GM23248 (cell line): ENCODE measurements at places on chromosomes 13 and 19. TPM values are rescaled to one million over a fixed set of nuclear protein-coding genes. Genes with fewer than 3 reads are reported as not detected.
A peak's percentile ranks its signal among the peaks of the same experiment; 100 is the strongest.

GJB2 gene
- total RNA-seq: 0.11 and 0.25 TPM in 2 replicates

UBE2L5 gene
- total RNA-seq: not detected in 2 replicates

ATP4B gene
- total RNA-seq: not detected in 2 replicates

KLK4 gene
- total RNA-seq: not detected in 2 replicates

TEX29 gene
- total RNA-seq: not detected in 2 replicates

OVOL3 gene
- total RNA-seq: not detected in 2 replicates

TUBB4A gene
- total RNA-seq: not detected in 2 replicates

LRRC8E gene
- total RNA-seq: 3.5 and 3.6 TPM in 2 replicates

PRODH2 gene
- not detected in 2 replicates for total RNA-seq

GRCh38 chr19:18607226-18608101, 865 bp upstream of the CRLF1 start:
- peak; percentile 32 for DNase-seq

DNA sequence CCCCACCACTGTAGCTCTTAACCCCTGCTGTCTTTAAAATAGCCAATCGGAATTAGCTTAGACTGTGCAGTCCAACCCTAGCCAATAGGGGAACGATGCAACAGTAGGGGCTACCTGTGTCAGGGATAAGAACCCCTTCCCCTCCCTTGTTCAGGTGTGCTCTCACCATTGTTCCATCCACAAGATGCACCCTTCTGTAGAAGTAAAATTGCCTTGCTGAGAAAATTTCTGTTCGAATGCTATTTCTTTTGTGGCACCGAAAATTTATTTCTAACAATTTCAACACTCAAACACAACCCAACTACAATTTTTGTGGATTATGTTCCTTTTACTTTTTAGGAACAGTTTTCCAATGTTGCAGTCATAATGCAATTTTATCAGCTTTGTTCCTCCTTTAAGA, 3.6 kb upstream of the ZNF583 start:
- no peak for DNase-seq

GRCh38 chr19:39941615-39942365, 7.4 kb upstream of the FCGBP start:
- DNase-seq: no peak

DNA sequence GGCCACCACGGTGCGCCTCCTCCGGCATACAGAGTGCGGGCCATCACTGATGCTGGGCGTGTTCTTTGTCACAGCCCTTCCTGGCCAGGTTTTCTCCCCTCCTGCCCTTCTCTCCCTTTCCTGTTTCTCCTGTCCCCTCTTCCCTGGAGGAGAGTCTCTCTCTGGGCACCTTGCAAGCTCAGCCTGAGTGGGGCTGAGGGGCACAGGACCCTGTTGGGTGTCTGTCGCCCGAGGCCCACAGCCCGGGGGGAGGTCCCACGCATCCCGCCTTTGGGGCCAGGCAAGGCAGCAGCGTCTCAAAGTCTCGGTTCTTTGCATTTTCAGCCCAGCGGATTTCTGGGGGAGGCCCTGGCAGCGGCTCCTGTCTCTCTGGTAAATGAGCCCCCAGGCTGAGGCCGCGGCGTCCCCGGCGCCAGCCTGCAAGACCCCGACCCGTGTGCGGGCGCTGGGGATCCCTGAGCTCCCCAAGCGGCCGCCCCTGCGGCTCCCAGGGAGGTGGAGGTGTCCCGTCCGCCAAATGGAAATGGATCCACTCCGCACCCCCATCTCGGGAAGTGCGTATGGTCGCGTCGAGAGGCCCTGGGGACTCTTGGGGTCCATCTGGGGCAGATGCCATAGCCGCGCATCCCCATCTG, 47.2 kb downstream of the COMP start:
- DNase-seq: no peak

DNA sequence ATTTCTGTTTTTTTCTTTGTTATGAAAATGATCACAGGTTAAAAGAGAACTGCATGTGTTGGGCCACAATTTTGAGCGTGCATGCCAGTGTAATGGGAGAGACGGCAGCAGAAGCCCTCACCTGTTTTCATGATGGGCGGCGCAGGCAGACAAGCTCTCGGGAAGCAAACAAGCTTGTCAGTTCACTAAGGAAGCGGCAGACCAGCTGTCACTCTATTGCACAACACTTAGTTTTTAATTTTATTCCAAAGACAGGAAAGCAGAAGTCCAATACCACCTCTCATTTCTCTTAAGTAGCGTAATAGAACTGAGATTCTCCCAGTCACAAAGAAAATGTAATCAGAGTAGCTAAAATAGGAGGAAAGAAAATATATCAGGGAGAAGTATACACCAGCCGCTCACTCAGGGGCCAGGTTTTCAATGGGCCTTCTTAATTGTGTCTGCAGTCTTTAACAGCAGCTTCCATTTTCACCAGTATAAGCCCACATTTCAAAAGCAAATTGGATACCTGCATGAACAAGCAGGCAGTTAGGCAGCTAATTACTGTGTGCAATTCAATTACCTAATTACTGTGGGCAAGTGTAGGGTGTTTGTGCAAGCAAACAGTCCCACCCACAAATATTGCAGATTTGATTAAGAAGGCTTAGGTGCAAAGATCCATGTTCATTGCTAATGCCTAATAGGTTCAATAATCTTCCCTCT, 711.4 kb downstream of the DIAPH3 start:
- DNase-seq: no peak

DNA sequence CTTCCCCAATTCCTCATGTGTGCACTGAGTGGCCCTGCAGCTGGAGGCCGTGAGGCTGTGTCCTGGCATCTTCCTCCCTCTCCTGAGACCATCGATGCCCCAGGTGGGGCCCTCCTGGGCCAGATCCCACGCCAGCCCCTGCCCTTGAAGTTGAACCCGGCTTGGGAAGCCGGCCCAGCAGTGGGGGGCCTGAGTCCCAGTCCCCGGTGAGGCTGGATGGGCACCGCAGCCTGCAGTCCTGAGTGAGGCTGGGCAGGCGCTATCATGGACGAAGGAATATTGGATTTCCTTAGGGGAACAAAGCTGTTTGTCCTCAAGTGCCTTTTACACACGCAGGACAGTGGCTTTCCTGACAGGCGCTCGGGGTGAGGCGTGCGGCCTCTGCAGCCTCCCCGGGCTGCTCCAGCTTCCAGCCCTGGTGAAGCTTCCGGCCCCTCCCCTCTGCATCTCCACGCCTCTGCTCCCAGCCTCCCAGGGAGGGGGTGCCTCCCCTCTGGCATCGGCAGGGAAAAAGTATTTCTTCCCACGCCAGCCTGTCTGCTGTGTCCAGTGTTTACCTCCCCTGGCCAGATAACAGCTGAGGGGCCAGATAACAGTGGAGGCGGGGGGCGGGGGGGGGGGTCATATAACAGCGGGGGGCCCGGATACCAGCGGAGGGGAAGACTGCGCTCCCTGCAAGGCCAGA, 159.5 kb downstream of the KDM4B start:
- peak; percentile 83 for DNase-seq

DNA sequence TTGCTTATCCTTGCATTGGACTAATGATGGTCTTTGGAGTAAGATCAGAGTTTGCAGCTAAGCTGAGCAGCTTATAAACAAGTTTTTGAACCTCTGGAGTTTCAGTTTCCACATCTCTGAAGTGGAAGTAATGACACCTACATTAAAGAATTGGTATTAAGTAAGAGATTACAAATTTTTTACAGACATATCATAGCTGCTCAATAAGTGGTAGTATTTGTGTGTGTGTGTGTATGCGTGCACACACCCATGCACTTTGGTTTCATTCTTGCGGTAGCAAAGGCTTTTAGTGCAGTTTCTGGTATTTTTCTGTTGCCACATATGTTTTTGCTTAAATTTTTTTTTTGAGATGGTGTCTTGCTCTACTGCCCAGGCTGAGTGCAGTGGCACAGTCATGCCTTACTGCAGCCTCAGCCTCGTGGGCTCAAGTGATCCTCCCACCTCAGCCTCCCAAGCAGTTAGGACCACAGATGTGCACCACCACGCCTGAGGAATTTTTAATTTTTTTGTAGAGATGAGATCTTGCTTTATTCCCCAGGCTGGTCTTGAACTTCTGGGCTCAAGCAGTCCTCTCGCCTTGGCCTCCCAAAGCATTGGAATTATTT, 4.5 kb downstream of the NAA16 start:
- peak; percentile 64 for DNase-seq

- DNase-seq: no peak
Measured at GRCh38 chr13:48178126-48178525, 54.9 kb upstream of the ITM2B start.

GRCh38 chr19:44549507-44549906, 20.0 kb upstream of the CEACAM20 start:
- DNase-seq: no peak

DNA sequence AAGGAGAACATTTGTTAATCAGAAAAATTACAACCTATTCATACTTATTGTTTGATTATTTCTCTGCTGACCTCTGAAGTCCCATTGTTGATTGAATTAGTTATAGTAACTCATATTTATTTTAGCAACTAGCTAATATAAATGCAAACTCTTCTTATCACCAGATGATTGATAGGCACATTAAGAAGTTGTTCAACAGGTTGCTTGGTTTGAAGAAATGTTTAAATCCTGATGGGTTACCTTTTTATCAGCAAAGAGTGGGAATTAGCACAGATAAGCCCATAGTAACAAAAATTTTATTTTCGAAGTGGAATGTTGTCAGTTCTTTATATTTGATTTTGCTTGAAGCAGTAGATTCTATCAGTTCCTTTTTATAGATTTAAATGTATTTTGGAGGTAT, 44.4 kb downstream of the KLF5 start:
- DNase-seq: no peak

DNA sequence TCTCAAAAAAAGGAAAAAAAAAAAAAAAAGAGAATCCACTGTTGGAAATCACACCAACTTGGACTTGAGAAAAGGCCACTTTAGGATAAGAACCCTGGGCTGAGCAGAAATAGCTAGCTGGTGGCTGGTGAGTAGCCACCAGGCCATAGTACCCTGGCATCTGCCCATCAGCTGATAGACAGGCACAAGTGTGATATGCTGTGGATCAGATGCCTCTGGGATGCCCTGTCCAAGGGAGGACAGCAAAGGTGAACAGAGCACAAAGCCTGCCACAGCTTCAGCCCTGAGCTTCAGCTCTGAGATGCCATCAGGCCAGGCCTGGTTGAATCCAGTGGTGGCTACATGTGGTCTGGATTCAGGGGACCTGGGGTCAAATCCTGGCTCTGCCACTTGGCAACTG, 8.7 kb downstream of the SIRT2 start:
- DNase-seq: no peak

GRCh38 chr13:107788464-107789165, 426.7 kb downstream of the LIG4 start:
- no peak for DNase-seq

- no peak for DNase-seq
Measured at GRCh38 chr13:93621051-93621450, 394.4 kb downstream of the GPC6 start.

DNA sequence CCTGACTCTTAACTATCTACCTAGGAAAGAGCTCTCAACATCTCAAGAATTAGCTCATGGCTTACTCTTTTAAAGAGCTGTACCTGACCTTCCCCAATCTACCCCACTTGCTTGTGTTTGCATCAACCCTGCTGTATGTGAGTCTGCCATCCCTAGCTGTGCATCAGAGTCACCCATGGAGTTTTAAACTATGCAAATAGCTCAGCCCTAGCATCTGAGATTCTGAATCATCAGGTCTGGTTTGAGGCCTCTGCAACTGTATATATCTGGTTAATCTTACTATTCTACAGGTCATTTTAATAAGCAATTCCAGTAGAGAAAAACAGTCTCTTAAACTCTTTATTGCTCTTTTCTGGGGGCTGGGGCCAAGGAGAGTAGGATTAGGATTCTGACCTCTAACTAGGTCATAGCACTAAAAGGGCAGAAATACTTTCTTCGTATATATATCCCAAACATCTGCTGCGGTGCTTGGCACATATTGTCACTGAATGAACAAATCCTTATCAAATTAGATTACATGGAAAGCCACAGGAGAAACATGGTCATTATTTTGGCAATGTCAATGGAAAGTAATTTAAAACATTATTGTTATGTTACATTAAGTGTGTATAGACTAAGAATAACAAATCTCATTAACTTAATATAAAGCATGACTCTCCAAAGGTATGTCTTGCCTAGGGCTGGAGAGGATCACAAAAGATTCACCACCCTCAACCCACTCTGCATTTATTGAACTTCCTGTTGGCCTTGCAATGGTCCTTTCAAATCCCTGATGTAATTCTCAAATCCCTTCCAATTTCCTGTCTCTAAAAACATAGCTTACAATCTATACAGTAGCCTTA, 232.2 kb downstream of the DACH1 start:
- DNase-seq: no peak

- DNase-seq: peak; percentile 37
Measured at GRCh38 chr19:40398417-40399131, 8.6 kb upstream of the HIPK4 start.

DNA sequence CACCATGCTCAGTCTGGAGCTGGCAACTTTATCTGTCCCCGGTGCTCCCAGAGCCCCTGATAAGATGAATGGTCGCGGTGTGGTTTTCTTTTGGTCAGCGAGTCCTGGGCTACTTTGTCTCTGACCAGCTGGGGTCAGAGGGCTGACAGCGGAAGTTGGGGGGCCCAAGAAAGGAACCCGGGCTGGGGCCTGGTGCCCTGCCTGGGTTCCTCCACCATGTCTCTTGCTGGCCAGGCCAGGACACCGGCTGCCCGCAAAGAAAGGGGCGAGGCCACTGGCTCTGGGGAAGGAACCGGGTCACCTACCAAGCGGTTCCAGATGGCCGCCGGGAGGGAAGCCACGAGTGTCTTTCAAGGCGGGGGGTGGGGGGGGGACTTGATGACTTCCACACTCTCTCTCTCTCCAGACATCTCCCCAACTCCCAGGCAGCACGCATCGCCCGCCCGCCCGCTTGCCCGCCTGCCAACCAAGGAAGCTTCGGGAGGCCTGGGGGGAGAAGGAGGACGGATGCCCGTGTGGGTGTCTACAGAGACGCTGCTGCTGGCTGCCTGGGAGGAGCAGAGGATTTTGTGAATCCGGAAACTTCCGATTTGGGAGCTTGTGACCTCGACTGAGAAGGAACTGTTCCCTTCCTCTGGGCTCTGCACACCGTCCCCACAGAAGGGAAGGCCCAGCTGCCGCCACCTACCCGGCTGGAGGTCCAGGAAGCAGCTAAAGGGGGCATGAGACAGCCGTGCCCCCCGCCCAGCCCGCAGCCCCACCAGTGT, 1.1 kb downstream of the PIP5K1C start:
- peak; percentile 82 for DNase-seq

- DNase-seq: peak; percentile 68
Measured at GRCh38 chr13:50512474-50513299, 330.8 kb downstream of the DLEU7 start.

- DNase-seq: no peak
Measured at GRCh38 chr13:76795701-76796695, 90.2 kb downstream of the KCTD12 start.

DNA sequence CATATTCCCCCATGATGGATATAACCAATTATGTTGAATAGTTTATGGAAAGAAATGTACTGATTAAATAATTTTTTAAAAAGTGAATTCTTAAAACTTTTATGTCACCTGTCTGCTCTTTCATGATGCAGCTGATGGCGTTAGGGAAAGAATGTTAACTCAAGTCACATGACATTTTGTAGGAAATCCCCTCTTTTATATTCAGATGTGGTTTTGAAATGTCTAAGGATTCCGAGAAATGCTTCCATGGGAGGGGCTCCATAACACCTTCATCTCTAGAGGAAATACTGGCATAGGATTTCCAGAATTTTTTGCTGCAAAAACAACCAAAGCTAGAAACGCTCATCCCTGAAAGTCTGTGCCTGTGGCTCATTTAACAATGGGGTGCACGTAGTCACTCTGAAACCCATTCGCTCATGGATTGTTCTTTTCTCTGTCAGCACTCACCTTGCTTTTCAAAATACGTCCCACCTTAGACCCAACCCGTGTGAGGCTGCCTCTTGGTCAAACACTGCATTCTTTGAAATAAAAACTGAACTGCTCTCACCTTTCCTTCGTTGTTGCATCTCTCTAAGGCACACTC, 288.9 kb downstream of the SHISA2 start:
- no peak for DNase-seq

- no peak for DNase-seq
Measured at GRCh38 chr13:71722206-71722605, 144.8 kb downstream of the DACH1 start.
